ENCODE measurements at places on chromosomes 3 and 15.

GRCh38 chr3:124792341-124793040, 62.2 kb downstream of the UMPS start:
- no peak for DNase-seq

DNA sequence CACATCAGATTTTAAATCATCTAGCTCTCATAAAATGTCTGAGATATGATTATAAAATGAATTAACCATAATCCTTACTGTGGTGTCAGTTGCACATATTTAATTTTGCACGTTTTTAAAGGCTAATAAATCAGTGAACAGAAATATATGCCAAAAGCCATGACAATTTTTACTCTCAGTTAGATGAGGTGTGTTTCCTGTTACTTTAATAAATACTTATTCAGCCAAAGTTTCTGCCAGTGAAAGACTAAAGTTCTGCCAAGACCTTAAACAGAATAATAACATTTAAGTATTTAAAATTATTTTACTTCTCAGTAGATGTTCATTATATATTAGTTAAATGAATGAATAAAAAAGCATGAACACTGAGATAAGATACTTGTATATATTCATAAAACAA, 1150.1 kb downstream of the NAALADL2 start:
- DNase-seq = no peak

DNA sequence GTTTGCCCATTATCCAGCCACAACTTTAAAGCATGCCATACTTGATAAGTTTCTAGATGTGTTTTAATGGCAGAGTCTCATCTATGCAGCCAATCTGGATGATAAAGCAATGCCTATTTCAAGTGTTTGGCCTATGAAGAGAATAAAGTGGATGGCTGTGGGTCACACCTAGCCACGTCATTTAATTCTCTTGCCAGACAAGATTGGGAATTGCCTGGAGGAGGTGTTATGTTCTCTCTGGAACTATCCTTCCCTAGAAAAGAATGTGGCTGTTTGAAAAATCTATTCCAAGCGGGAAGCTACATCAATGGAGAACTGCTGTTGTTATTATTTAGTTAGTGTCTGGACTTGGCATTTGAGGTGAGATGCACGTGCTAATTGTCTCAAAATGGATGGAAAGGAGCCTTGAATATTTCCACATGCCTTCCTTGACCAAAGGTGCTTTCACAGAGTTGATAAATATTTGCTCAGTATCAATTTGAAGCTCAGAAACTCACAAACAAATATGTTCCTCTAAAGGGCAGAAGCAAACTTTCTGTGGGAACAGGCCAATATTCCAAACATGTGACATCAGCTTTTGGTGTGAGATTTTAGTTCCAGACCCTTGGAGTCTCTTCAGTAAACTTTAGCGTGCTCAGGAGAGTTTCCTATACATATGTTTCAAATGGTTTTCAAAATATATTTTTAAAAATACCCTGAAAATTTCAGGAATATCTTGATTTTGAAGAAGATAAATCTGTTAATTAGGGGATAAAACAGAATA, 510.6 kb upstream of the SGO1 start:
- DNase-seq = no peak

DNA sequence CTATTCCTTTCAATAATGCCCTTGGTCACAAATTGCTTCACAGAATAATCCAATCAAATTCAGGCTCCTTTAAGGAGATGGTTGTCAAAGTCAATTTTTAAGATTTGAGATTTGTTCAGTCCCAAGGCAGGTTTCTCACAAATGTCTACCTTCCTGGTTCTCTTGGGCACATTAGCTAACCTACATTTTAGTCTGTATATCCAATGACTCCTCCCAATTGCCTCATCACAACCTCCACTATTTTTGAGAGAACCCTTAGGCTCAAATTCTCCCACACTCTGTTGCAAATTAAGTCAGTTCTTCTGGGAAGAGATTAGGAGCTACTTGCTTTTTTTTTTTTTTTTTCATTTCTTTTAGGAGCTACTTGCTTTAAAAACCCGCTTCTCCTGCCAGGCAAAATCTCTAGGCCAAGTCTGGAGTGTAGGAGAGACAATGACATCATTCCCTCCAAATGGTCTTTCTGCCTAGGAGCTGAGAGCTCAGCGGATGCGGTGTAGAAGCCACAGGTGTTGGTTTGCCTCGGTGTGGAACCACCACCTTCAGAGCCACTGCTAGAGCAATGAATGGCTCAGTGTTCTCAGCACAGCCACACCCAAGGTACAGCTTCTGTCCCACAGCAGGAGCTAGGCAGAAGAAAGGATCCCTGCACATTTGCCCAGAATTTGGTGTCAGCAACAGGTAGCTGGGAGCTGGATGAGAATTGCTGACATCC, 10.0 kb upstream of the INO80 start:
- no peak for DNase-seq

DNA sequence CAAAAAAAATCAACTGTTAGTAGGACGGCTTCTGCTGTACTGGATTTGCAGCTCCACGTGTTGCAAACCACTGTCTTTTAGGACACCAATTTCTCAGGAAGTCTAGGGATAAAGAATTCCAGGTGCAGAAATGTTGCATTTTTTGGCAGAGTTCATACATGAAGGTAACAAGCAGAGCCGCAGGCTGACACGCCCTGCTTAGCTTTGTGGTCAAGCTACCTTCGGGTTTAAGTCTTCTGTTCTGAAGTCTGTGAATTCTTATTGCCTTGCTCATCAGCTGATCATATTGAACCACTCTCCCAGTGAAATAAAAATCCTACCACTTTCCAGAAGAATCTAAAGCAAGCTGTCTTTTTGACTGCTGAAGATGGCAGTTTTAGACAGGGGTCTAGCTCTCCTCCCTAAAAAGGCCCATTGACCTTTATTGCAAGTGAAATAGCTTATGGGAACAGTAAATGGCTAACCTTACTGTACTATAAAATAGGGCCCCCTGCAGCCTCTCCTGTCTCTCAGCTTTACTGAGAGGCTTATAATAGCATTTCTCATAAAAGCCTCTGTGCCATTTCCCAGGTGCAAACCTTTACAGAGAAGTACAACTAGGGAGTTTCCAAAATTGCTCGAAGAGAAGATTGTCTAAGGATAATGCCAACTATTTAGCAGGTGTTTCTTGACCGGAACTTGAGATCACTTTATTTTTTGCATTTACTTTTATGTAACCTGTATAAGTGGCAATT, 262.2 kb upstream of the IL12A start:
- peak; percentile 51 for DNase-seq

DNA sequence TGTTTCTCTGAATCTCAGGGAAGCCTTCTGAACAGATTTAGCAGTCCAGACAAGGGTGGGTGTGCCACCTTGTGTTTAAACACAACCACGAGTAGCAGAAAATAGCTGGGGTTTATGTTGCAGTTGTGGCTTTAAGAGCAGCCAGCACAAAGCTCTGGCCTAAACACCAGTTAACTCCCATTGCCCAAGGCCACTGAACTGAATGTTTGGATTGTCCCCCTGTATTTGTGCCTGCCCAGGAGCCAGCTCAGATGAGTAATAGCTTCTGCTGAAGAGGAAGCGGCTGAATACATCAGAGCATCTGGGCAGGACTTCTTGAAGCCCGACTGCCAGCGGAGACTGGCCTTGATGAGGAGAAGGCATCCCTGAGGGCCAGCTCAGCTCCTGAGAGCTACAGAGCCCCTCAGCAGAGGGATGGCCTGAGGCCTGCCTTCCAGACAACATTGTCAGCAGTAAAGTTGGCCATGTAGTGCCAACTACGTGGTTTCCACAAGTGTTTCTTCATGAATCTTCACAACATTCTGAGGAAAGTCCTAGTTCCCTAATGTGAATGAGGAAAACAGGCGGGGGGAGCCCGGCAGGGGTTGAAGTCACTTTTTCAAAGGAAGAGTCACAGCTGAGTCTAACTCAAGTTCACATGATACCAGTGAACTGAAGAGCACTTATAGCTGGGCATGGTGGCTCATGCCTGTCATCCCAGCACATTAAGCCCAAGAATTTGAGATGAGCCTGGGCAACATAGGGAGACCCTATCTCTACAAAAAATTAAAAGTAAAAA, 65.8 kb upstream of the ZBTB38 start:
- peak; percentile 64 for DNase-seq

DNA sequence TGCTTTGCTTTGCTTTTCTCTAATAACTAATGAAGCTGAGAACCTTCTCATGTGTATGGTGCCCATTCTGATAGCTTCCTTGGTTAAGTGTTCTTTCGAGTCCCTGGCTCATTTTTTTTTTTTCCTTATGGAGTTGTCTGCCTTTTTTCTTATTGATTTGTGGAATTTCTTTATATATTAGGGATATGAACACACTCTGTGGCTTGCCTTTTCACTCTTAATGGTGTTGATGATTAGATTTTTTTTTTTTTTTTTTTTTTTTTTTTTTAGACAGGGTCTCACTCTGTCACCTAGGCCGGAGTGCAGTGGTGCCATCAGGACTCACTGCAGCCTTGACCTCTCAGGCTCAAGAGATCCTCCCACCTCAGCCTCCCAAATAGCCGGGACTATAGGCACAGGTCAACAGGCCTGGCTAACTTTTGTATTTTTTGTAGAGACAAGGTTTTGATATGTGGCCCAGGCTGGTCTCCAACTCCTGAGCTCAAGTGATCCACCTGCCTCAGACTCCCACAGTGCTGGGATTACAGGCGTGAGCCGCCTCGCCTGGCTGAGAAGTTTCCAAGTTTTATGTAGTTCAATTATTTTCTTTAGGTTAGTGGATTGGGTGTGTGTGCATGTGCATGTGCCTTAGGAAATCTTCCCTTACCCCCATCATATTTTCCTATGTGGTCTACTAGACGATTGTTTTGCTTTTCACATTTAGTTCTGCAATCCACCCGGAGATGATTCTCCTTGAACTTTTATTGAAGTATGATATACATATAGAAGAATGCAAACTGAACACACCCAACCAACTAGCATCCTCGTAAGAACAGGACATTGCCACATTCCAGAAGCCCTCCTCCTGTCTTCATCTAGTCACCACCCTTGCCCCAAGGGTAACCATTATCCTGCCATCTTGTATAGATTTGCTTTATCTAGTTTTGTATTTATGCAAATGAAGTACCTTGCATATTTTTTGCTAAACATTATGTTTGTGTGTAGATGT, 1.7 kb upstream of the SNRPA1 start:
- DNase-seq = peak; percentile 79

- no peak for DNase-seq
Observed at GRCh38 chr3:6248528-6248927, 612.4 kb upstream of the GRM7 start.

GRCh38 chr3:130828948-130829947, 64.6 kb upstream of the ATP2C1 start:
- no peak for DNase-seq

- no peak for DNase-seq
Observed at GRCh38 chr3:103393395-103394186, 958.8 kb downstream of the ZPLD1 start.

GRCh38 chr15:55221090-55222011, 24.6 kb upstream of the RSL24D1 start:
- peak; percentile 97 for DNase-seq

DNA sequence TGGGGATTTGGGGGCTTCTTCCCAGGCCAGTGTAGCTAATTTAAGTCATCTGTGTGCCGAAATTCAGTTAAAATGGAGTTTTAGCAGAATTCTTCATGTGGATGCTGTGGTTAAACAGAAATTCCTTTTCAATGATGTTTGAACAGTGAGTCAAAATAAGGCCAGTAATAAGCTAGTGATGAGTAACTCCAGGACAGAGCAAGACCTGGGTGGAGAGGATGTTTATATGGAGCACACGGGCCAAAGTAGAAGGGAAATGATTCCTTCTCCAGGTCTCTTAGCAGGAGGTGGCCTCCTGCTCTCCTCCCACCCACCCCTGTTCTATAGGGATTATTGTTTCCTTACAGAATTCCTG, 31.9 kb upstream of the UACA start:
- peak; percentile 96 for DNase-seq

DNA sequence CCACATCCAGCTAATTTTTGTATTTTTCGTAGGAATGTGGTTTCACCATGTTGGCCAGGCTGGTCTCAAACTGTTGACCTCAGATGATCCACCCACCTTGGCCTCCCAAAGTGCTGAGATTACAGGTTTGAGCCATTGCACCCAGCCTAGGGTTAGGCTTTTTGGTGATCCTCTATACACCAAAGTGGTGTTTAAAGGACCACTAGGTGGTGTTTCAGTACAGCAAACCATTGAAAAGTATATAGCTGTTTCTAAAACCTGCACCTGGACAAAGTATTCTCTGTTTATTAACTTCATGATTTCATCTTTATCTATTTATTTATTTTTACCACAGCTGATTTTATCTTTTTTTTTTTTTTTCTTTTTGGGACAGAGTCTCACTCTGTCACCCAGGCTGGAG, 68.4 kb downstream of the MINDY2 start:
- DNase-seq = peak; percentile 34

DNA sequence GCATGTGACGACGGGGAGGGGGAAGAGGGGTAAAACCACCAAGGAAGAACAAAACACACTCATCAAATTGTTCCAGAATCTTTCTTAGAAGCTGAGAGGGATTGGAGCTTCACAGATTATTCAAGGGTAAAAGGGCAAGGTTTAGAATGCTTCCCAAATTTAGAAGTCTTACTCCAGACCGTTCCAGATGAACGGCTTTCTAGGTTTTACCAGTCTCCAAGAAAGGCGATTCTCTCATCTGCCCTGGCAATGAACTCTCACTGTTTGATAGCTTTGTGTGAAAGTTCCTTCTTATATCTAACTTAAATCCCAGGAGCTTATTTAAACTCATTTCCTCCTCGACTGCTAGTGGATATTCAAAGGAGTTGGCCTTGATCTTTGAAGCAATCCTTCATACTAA, 124.3 kb upstream of the PRICKLE2 start:
- DNase-seq = no peak

GRCh38 chr3:13296662-13297061, 123.5 kb downstream of the NUP210 start:
- no peak for DNase-seq

DNA sequence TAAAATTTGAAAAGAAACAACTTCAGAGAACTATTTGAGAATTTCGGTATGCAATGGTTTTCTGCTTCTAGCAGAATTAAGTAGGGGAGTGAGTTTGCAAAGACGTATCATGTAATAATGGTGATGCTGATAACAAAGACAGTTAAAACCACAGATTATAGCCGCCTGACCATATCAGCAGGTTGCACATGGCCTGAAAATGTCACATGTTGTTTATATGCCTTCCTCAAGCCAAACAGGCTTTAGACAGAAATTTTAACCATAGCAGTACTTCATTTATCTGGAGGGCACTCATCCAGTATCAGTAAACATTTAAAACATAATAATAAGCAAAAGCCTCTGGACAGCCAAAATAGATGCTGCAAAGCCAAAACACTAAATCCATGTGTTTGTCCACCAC, 131.7 kb downstream of the RYR3 start:
- DNase-seq = no peak

DNA sequence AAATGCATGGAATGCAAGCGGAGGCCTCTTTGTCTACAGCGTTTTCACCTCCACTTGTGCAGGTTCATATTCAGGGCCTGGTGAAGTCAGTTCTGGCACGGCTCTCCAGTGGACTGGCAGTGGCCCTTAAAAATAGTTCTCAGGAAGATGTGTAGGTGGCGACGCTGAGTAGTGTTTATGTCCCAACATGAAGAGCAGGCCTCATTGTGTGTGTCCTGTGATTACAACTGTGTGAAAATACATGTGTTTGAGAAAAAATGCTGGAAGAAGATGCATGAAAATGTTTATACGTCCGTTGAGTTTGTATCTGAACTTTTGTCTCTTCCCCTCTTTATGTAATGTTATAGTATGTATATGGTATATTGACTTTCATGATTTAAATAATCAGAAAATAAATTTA, 7.2 kb downstream of the LIPC start:
- DNase-seq = peak; percentile 72
